ENCODE measurements at places on chromosomes 12 and 14.

DNA sequence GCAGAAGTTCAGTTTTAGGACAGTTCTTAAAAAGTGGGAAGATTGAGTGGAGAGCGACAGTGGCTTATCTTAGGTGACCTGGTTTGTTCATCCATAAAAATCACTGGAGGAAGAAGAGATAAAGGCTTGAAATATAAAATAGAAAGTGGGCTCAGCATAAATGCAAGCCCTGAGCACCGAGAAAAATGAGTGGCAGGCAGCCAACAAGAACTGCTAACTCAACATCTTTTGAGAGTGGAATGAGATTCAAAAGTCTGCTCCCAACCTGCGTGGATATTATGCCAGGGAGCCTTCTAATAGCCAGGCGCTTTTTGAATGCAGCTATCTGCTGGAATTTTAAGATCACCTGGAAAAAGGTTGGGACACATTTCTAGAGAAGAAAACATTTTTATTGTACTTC is 666.5 kb downstream of the FLRT2 start:
- no peak for DNase-seq

DNA sequence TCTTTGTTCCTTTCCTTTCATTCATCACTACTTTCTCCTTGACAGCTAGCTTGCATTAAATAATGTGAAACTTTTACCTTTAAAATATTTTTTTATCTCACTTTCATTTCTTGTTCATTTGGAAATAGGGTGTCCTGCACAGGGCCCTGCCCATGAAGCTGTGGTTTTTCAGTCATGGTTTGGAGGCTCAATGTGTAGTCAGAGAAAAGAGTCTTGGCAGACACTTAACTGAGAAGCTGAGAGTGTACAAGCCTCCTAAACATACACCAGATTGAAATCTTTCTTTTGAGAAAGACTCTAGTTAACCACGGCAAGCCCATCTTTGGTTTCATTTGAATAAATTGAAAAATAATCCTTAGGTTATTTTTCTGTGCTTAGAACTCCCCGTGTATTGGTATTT is 74.2 kb downstream of the KICS2 start:
- DNase-seq: no peak

GRCh38 chr14:43135877-43136411 is 1371.1 kb downstream of the FSCB start:
- no peak for DNase-seq

DNA sequence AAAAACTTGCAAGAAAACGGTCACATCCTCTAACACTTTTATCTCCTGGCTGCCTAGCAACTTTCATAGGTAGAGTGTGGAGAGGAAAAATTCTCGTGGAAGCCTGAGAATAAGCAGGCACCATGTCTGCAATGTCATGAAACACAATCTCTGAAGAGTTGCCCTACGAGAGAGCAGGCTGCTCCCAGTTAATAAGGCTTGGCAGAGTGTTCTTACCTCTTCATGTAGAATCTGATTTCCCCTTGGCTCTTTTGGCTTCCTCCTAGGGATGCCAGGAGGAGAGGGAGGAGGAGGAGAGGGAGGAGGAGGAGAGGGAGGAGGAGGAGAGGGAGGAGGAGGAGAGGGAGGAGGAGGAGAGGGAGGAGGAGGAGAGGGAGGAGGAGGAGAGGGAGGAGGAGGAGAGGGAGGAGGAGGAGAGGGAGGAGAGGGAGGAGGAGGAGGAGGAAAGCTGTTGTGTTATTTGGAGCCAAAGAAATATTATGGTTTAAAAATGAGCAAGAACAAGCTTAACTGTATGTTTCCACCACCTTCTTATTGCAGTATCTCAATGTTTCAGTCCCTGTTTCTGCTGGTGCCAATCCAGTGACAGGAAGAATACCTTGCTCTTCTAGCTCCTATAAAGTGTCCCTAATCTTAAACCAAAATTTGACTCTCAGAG is 52.9 kb downstream of the EGLN3 start:
- DNase-seq: no peak
